ENCODE measurements at places on chromosomes 1 and 21. TPM values are rescaled to one million over a fixed set of nuclear protein-coding genes. Genes with fewer than 3 reads are reported as not detected.

GRCh38 chr1:59146651-59147358 lies 150.1 kb upstream of the FGGY start:
- H3K36me3 ChIP-seq = no peaks in the 10 kb centered on the region
- peak overlapping the region; percentile 58 for H3K4me3 ChIP-seq
- no peaks in the 10 kb centered on the region for H3K4me1 ChIP-seq
- no peaks in the 10 kb centered on the region for H3K27me3 ChIP-seq

DNA sequence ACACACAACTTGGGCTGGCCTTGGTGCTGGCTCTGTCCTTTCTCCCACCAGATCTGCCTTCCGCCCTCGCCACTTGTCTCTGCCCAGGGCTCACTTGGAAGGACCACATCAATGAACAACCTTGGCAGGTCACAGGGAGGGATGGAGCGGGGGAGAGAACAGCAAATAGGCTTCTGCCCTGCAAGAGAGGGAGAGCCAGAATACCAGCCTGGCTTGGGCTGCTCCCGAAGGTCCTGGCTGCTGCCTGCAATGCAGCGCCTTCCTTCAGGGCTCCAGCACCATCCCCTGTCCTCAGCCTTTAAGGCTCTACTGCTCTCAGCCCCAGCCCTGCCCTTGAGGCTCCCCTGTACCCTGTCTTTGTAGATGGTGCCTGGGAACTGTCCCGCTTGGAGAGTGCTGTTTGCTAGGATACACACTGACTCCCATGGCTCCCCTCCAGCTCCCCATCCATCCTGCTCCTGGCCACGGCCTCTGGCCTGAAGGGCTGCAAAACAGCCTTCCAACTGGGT lies 43.8 kb downstream of the HIVEP3 start:
- H3K36me3 ChIP-seq = no peaks in the 10 kb centered on the region
- no peak for DNase-seq
- H3K27ac ChIP-seq = no peak overlapping the region
- H3K4me3 ChIP-seq = no peak overlapping the region

- no peaks in the 10 kb centered on the region for H3K27me3 ChIP-seq
- H3K4me1 ChIP-seq = no peaks in the 10 kb centered on the region
- no peaks in the 10 kb centered on the region for H3K36me3 ChIP-seq
- DNase-seq = no peak
- H3K4me3 ChIP-seq = no peak overlapping the region
Observed at GRCh38 chr1:180382326-180383115, 119.9 kb downstream of the ACBD6 start.

The LHX8 gene
- total RNA-seq = not detected

GRCh38 chr1:161200992-161201835 lies 953 bp upstream of the NDUFS2 start:
- peak overlapping the region; percentile 83 for H3K4me3 ChIP-seq
- H3K27ac ChIP-seq = peak overlapping the region; percentile 95
- DNase-seq = peak; percentile 90

The KIF2C gene
- total RNA-seq = 1.9 TPM

- no peak for DNase-seq
- H3K27me3 ChIP-seq = no peaks in the 10 kb centered on the region
- H3K4me1 ChIP-seq = no peaks in the 10 kb centered on the region
- no peak overlapping the region for H3K4me3 ChIP-seq
Observed at GRCh38 chr21:21481239-21481638, 483.0 kb downstream of the NCAM2 start.

DNA sequence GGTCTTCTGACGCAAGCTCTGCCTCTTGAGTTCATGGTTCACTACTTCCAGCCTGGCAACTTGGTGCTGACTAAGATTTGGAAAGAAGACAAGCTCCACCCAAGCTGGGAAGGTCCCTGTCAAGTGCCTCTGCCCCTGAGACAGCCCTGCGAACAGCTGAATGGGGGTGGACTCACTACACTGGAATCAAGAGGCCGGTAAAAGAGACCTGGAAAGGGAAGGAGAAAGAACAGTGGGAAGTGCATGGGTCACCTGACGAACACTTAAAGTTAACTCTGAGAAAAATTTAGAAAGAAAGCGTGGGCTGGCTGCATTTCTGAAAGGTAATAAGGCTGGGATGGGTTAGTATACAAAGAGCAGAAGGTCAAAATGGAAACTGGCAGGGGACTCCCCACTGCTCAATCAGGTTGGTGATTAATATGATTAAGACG lies 26.1 kb upstream of the ZNF496 start:
- H3K27me3 ChIP-seq = no peaks in the 10 kb centered on the region
- H3K27ac ChIP-seq = no peak overlapping the region
- H3K36me3 ChIP-seq = no peaks in the 10 kb centered on the region
- no peak for DNase-seq

GRCh38 chr1:171788696-171789095 lies 7.2 kb downstream of the METTL13 start:
- H3K27me3 ChIP-seq = no peaks in the 10 kb centered on the region
- H3K27ac ChIP-seq = no peak overlapping the region
- no peak for DNase-seq
- H3K4me1 ChIP-seq = no peaks in the 10 kb centered on the region
- H3K36me3 ChIP-seq = peaks cover 60% of the 10 kb centered on the region

DNA sequence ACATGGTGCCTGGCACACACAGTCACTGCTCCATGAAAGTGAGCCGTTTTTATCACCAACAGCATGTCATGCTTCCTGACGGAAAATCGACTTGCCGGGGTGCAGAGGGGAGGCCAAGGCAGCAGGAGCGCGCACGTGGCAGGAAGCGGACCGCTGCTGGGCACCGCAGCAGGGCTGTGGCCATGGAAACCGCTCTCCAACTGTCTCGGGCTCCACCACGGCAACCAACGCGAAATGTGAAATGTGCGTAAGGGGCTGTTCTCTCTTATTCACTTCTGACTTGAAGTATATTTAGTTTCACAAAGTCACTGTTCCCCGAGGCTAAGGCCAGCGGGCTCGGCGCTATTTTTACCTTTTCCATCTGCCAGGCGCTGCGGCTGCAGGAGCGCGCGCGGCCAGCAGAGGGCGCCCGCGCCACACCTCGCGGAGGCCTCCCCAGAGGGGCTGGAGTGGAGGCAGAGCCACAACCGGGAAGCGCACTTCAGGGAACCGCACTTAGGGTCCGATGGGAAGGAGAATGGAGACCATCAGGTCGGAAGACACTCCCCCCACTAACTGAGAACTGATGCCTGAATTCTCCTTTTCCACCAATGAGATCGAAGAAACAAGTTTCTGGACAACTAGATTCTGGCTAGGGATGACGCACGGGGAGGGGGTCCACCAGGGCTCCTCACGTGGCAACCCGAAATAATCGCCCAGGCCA lies 19.7 kb downstream of the RCC2 start:
- H3K27ac ChIP-seq = no peak overlapping the region
- no peaks in the 10 kb centered on the region for H3K4me1 ChIP-seq
- no peak overlapping the region for H3K4me3 ChIP-seq
- no peaks in the 10 kb centered on the region for H3K27me3 ChIP-seq

The ZNF695 gene
- 0.14 TPM for total RNA-seq

The PTCH2 gene
- total RNA-seq = 0.99 TPM

GRCh38 chr21:37224861-37225839 lies 42.0 kb downstream of the VPS26C start:
- no peaks in the 10 kb centered on the region for H3K4me1 ChIP-seq
- H3K27ac ChIP-seq = no peak overlapping the region
- H3K27me3 ChIP-seq = no peaks in the 10 kb centered on the region
- DNase-seq = no peak

The LEMD1 gene
- not detected for total RNA-seq

The ADAMTS5 gene
- total RNA-seq = 20.3 TPM

- H3K4me1 ChIP-seq = no peaks in the 10 kb centered on the region
- H3K27ac ChIP-seq = no peak overlapping the region
- no peak overlapping the region for H3K4me3 ChIP-seq
- no peaks in the 10 kb centered on the region for H3K36me3 ChIP-seq
- no peaks in the 10 kb centered on the region for H3K27me3 ChIP-seq
- DNase-seq = no peak
Observed at GRCh38 chr21:40445349-40445921, 401.5 kb downstream of the DSCAM start.

DNA sequence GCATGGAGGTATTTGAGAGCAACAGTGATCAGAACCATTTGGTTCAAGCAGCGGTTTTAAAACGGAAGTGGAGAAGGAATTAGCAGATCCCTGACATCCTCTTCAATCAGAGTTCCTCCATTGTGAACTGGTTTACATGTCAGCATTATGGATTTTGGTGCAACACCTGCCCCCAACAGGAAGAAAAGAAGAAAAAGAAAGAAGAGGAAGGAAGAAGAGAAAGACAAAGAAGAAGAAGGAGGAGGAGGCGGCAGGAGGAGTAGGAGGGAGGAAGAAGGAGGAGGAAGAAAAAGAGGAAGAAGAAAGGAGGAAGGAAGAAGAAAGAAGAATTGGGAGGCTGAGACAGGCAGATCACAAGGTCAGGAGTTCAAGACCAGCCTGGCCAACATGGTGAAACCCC lies 17.4 kb downstream of the NDUFS5 start:
- H3K4me3 ChIP-seq = no peak overlapping the region
- H3K4me1 ChIP-seq = no peaks in the 10 kb centered on the region
- DNase-seq = no peak

- DNase-seq = no peak
- H3K36me3 ChIP-seq = no peaks in the 10 kb centered on the region
- H3K27me3 ChIP-seq = no peaks in the 10 kb centered on the region
- no peak overlapping the region for H3K4me3 ChIP-seq
- H3K4me1 ChIP-seq = no peaks in the 10 kb centered on the region
Observed at GRCh38 chr1:16158993-16159831, 3.3 kb upstream of the EPHA2 start.

The FABP3 gene
- 26.3 TPM for total RNA-seq

DNA sequence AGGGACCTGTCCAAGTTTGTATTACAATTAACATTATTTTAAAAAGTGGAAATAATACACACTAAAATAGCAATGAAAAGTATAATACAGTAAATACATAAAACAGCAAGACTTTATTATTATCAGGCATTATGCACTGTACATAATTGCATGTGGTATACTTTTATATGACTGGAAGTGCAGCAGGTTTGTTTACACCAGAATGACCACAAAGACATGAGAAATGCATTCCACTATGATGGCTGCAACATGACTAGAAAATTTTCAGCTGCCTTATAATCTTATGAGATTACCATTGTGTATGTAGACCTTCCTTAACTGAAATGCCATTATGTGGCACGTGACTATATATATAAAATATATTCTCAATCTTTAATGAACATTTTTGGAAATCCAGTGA lies 1699.6 kb downstream of the KCNT2 start:
- H3K27ac ChIP-seq = no peak overlapping the region
- no peak overlapping the region for H3K4me3 ChIP-seq
- no peak for DNase-seq
- no peaks in the 10 kb centered on the region for H3K4me1 ChIP-seq
- no peaks in the 10 kb centered on the region for H3K27me3 ChIP-seq

DNA sequence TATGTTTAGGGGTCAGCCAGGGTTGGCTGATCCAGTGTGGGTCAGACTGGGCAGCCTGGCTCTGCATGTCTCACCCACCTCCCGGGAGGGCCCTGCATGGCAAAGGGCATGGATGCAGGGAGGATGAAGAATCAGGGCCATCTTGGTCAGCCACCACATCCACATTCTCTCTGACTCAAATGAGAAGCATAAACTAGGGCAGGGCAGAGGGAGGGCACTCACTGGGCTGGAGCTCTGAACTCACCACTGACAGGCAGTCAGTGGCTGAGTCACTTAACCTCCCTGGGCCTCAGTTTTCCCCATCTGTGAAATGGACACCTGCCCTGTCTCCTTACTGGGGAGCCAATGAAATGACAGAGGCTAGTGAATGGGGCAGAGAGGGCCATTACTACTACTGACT lies 4.3 kb upstream of the CELA2A start:
- no peaks in the 10 kb centered on the region for H3K36me3 ChIP-seq
- no peaks in the 10 kb centered on the region for H3K27me3 ChIP-seq

DNA sequence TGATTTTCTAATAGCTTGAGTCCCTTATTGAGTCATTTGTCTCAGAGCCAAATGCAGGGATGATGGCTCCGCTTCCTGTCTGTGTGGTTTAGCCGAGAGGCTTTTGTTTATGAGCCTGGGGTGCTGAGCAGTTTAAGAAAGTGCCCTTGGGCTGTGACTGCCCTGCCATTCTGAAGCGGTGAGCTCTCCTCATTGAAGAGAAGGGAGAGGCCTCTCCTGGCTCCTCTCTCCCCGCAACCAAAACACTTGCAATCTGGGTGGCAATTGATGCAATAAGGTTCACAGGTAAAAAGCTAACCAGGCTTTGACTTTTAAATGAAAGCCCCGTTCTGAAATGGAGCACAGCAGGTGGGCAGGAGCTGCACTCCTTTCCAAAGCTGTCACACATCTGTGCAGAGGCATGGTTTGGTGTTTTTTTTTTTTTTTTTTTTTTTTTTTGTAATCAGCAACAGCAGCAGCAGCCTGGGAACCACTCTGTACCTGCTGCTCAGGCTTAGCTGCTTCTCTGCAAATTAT lies 403.7 kb downstream of the SIPA1L2 start:
- H3K36me3 ChIP-seq = no peaks in the 10 kb centered on the region
- peaks cover 11% of the 10 kb centered on the region for H3K4me1 ChIP-seq
- no peak overlapping the region for H3K27ac ChIP-seq
- no peak overlapping the region for H3K4me3 ChIP-seq
- no peaks in the 10 kb centered on the region for H3K27me3 ChIP-seq

- no peaks in the 10 kb centered on the region for H3K27me3 ChIP-seq
- no peak overlapping the region for H3K27ac ChIP-seq
- H3K36me3 ChIP-seq = no peaks in the 10 kb centered on the region
- DNase-seq = no peak
- H3K4me3 ChIP-seq = no peak overlapping the region
Observed at GRCh38 chr1:239023732-239024360, 362.5 kb upstream of the CHRM3 start.

DNA sequence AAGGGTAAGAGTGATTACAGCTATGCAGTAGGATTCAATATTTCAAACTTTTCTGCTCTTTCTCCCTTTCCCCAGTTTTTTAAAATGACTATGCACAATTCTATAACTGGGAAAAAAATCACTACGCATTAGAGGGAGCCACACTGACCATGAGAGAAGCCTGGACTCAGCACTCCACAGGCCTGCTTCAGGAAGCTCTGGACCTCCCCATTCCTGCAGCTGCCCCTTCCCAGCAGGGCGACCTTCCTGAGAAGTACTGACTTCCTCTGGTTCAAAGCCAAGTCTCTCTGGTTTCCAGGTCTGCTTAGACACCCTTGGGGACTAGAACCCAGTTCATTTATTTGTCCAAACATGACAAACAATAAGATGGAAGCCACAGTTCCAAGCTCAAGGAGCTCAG lies 42.0 kb upstream of the CLSTN1 start:
- no peak for DNase-seq
- no peaks in the 10 kb centered on the region for H3K4me1 ChIP-seq
- H3K4me3 ChIP-seq = no peak overlapping the region
- no peaks in the 10 kb centered on the region for H3K27me3 ChIP-seq
- H3K36me3 ChIP-seq = no peaks in the 10 kb centered on the region

The NID1 gene
- 242 TPM for total RNA-seq

- peaks cover 5% of the 10 kb centered on the region for H3K4me1 ChIP-seq
- no peaks in the 10 kb centered on the region for H3K36me3 ChIP-seq
- no peak overlapping the region for H3K4me3 ChIP-seq
Observed at GRCh38 chr21:21463456-21463855, 465.2 kb downstream of the NCAM2 start.

DNA sequence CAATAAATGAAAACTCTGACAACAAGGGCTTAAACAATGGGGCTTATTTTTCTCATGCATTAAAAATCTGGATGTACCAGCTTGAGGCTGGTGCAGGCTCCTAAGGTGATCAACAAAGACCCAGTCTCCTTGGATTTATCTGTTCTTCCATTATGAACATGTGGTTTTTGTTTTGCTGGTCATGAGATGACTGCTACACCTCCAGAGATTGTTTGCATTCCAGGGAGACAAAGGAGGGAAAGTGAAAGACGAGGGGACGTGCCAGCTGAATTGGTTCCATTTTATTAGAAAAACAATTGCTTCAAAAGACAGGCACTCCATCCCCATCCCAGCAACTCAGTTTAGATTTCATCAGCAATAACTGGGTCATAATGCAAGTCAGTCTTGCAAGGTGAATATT lies 90.9 kb upstream of the KCNK1 start:
- no peaks in the 10 kb centered on the region for H3K27me3 ChIP-seq
- H3K4me1 ChIP-seq = no peaks in the 10 kb centered on the region
- no peaks in the 10 kb centered on the region for H3K36me3 ChIP-seq
- no peak for DNase-seq
